Renal cortex interstitium (tissue), 15 donors: ENCODE measurements at places on chromosomes 4 and X. TPM values are rescaled to one million over a fixed set of nuclear protein-coding genes. Genes with fewer than 3 reads are reported as not detected.

Gene TRIM75
- 0.06 TPM for polyA plus RNA-seq

Gene KLF8
- polyA plus RNA-seq = 5.3 TPM

Gene MAGED4
- polyA plus RNA-seq = 50.2 TPM

Gene FAM53A
- polyA plus RNA-seq = 3.0 TPM

Gene NAP1L2
- polyA plus RNA-seq = 4.7 TPM

Gene TRIM2
- polyA plus RNA-seq = 68.1 TPM
